ENCODE measurements at places on chromosomes 2 and 18.

DNA sequence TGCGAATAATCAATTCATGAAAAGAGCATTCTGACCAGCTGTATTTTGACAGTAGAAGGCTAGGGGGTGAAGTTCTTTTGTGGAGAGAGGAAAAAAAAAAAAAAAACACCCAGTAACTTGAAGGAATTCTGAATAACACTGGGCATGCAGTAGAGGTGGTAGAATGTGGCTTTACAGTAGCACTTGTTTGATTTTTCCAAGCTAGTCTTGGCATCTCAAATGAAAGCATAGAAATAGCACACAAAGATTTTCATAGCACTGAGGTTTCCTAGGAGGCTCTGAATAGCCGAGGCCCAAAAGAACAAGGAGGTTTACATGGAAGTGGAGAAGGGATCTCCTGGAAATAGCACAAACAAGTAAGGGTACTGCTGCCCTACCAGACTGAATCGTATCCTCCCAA, 470.2 kb upstream of the CDH20 start:
- DNase-seq, result no peak

DNA sequence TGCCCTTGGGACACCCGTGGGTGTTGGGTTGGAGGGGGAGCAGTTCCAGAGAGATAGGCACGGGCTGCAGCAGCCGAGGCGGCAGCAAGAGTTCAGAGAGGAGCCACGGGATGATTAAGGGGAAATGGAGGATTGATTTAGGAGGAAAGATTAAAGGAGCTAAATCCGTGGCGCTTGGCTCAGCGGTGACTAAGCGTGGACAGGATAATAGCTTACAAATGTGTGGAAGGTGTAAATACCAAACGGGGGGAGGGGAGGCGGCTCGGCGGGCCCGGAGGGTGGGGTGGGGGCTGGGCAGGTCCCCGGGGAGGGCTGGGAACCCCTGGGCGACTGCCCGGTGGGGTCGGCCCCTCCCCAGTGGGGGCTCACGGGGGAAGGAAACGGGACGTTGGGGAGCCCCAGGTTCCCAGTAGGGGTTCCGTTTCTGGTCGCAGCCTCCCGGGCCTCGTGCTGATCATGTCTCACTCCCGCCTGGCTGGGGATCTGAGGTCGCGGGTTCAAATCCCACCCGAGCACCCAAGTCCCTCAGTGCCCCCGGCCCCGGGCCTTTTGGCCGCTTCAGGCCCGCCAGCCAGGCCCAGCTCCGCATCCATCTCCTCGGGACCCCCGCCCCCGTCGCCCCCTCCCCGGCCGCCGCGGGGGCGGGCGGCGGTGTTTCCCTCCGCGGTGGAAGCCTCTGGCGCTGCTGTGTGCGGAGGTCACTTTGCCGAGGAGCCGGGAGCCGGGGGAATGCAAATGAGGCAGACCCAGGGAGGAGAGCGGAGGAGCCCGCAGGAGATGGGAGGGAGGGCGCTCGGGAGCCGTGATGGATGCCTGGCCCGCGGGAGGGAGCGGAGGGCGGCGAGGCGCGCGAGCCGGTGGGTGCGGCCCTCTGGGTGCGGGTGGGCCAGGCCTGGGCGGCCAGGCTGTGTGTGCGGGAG, 8.1 kb downstream of the ASIC4 start:
- no peak for DNase-seq

GRCh38 chr2:152453129-152453911, 118.3 kb downstream of the FMNL2 start:
- DNase-seq, result no peak

DNA sequence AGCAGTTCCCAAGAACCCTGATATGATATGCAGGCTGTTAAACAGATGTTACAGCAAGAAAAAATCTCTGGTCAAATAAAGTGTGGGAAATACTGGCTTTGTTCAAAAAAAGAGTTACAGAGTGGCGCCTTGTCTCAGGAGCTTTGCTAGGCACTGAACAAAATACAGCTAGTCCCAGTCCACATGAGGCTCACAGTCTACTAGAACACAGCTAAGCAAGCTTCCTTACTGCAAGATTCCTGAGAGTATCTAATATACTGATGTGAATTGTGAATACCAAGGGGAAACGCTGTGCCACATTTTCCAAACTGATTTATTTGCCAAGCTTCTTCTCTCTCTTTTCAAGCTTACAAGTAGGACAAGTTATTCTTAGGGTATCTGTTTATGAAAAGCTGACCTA, 188.8 kb upstream of the NABP1 start:
- no peak for DNase-seq

DNA sequence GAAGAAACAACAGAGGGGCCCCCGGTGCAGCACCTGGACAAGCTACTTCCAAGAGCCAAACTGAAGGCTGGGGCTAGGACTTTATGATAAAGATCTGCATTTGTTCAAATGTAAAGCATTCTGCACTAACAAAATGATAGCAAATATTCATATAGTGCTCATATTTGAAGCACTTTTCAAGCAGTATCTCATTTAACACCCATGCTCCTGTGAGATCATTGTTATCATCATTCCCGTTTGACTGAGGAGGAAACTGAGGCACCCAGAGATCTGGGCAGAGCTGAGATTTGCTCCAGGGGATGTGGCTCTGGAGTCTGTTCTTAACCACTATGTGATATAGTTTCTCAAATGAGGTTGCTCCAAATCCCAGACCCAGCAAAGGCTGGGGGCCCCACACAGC, 9.8 kb downstream of the KCTD1 start:
- no peak for DNase-seq

- DNase-seq, result no peak
These were observed 76.3 kb downstream of the SOWAHC start for GRCh38 chr2:109690457-109690821.

DNA sequence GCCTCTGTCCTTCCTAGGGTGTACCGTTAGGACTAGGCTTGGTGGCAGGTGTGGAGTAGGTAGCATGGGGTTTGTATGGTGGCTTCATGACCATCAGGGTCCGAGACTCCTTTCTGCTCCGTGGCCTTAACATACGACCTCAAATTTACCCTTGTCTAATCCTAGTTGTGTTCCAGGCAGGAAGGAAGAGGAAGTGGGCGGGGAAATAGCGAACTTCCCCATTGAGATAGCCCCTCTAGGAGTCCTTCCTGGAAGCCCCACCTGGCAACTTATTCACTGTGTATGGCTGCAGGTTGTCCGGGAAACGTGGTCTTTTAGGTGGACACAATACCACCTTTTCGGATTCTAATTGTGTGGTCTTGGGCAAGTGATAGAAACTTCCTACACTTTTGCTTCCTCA, 9.3 kb downstream of the CD8A start:
- no peak for DNase-seq

DNA sequence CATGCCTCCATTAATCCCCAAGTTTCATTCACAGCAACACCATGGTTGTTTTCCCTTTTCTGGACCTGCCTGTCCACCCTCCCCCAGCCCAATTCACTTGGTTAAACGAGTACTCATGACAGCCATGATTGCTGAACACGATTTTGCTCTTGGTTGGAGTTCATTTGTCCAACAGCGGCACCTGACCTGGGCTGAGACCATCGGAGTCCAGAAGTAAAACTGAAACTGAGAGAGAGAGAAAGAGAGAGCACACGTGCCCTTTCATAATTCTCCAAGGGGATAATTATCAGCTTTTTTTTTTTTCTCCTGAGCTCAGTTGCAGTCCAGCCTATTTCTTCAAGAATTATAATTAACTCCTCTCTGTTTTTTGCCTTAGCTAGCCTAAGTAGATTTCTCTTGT, 13.7 kb upstream of the KIF5C start:
- DNase-seq, result no peak

DNA sequence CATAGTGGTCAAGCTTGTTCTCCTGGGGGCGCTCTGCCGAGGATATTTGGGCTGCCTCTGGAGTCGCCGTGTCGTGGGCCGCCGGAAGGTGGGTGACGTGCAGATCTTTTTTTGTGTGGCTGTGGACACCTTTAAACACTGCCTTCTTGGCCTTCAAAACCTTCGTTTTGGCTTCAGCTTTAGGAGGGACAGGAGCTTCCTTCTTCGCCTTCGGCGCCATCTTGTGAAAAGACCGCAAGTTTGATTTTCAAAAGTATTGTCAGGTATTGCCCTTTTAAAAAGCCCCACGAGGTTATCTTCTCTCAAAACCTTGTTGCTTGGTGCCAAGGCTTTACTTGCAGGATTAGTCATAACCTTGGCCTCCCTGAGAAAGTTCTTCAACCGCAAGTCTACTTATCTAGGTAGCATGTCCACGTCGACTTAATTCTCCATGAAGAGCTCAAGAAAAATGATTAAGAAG, 20.8 kb downstream of the LAMA3 start:
- no peak for DNase-seq

DNA sequence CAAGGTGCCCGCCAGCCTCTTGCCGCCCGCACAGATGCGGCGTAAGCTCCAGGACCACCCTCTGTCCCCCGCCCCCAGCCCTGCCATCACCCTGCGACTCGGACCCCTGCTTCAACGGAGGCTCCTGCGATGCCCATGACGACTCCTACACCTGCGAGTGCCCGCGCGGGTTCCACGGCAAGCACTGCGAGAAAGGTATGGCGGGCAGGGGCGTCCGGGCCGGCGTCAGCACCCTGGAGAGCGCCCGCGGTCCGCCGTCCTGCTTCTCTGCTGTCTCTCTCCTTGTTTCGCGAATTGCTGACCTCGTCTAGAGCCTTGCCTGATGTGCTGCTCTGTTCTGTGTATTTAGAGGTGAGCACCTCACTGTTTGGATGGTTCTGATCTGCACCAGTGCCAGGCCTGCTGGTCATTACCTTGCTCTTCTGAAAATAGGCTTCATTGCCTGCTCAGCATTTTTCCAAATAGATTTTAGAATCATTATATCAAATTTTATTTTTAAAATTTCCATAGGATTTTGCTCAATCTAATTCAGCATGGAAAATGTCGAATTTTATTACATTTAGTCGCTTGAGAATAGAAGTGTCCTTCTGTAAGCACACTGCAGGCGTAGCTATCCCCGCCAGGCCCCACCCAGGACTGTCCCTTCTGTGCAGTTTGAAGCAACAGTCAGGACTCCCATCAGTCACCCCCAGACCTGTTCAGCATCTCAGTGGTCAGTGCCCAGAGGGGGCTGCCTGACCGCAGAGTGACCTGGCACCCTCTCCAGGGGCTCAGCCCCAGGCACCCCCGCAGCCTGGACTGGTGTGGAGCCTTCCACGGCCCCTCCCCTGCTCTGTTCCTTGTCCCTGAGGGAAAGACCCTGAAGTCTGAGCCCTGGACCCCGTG, 51.6 kb downstream of the SNED1 start:
- peak; percentile 12 for DNase-seq

DNA sequence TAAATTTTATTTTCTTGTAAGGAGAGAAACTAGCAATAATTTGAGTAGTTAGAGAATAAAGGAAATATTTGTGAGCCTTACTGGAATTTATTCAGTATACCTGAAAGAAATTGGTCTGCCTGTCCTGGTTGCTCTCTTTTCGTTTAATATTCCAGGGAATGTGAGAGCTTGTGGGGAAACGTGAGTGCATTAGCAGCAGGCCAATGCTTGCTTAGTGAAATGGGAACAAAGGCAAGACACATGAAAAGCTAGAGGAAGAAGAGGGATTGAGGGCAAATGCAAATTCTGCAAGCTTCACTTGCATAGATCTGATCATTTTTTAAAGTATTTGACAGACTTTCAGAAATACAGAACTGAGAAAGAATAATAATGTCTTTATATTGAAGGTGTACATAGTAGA, 111.0 kb downstream of the ERBB4 start:
- DNase-seq, result no peak

GRCh38 chr2:211737282-211737681, 801.3 kb downstream of the ERBB4 start:
- DNase-seq, result no peak

DNA sequence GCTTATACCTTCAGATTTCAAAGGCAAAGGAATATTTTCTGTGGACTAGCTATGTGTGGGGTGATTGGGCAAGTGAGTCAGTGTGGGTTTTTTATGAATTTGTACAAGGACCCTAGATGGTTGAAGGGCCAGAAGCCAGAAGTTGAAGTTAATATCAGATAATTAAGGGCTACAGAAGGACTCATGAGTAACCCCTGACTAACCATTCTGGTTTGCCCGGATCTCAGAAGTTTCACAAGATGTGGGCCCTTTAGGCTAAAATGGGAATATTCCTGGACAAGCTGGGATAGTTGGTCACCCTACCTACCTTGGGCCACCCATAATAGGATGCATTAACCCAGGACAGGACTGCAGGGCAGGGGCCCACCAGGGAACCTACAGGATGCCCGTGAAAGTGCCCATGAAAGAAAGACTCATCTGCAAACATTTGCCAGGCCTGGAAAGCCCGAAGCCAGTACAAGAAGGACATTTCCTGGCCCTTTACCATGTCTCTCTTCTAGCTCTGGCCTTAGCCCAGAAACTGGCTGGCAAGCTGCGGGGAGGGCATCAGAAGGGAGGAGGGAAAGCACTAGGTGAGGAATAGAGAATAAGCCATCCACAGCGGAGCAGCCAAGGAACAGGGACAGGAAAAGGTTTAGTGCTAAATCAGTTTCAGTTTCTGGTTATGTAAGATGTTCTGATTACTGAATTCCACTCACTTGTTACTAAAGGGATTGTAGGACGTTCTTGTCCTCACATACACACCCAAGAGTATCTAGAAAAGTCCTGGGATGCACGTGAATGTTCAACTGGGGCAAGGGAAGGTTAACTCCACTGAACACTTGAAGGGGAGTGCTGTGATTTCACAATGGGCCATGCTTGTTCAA, 33.6 kb downstream of the GCG start:
- DNase-seq, result no peak

Data from omental fat pad (tissue), 4 donors.